ENCODE measurements at places on chromosomes 7 and 10. TPM values are rescaled to one million over a fixed set of nuclear protein-coding genes. Genes with fewer than 3 reads are reported as not detected.

The ACTR3C gene
- total RNA-seq: 1.7 TPM

The CAV2 gene
- 88.0 TPM for total RNA-seq

The AGR2 gene
- not detected for total RNA-seq

The BRAF gene
- total RNA-seq: 18.6 TPM

The PTPRN2 gene
- total RNA-seq: 2.7 TPM

Measured in dermis lymphatic vessel endothelial cell (primary cell).